SHP77 (cell line): ENCODE measurements at places on chromosomes 6 and 20.

- no peak for DNase-seq
Measured at GRCh38 chr6:11423072-11423471, 114.5 kb upstream of the TMEM170B start.

- no peak for DNase-seq
Measured at GRCh38 chr6:14930366-14930989, 315.4 kb upstream of the JARID2 start.

DNA sequence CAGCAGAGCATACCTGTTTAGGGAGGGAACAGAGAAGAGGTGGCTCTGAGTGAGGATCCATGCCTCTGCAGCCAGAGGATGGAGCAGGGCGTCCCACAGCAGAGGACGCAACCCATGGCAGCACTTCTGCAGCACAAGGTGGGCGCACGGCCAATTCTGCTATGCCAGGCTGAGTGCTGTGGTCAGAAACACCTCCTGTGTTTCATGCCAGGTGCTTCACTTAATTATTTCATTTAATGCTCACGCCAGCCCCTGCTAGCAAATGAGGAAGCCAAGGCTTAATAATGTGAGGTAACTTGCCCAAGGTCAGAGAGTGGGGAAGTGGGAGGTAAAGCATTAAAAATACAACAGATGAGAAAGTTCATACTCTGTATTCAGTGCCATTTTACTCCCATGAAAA, 68.5 kb upstream of the PTGIS start:
- no peak for DNase-seq

GRCh38 chr20:62066339-62066982, 780 bp upstream of the TAF4 start:
- DNase-seq = peak; percentile 73

DNA sequence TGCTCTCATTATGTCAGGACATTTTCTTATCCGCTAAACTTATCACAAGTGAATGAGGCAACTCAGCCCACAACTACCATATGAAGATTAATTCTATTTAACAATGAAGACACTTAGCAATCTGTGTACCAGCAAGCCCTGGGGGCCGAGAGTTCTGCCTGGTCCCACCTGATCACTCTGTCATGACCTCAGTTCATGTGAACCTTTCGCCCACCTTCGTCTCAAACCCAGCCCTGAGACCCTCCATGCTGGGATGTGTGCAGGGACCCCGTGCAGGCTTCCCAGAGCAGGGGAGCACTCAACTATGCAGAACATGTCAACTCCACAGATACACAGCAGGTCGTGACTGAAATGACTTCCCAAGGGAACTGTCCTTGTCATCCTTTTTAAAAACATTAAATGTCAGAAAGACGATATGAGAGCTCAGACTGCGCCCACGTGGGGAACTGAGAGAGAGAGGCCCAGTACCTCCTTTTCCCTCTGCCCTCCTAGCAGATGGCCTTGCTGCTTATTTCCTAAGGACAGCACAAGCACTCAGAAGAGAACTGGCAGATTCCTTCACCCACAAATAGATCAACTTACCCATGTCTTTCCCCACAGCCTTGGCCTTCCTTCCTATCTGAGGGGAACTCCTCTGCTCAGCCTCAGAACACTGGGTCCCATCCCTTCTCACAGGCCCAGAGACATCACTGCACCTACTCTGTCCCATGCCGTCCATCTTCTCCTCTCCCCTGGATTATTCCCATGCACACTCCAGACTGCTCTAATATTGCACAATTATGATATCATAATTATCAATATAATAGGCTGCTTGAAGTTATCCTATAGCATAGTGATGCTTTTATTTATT, 11.5 kb downstream of the ABHD12 start:
- no peak for DNase-seq

DNA sequence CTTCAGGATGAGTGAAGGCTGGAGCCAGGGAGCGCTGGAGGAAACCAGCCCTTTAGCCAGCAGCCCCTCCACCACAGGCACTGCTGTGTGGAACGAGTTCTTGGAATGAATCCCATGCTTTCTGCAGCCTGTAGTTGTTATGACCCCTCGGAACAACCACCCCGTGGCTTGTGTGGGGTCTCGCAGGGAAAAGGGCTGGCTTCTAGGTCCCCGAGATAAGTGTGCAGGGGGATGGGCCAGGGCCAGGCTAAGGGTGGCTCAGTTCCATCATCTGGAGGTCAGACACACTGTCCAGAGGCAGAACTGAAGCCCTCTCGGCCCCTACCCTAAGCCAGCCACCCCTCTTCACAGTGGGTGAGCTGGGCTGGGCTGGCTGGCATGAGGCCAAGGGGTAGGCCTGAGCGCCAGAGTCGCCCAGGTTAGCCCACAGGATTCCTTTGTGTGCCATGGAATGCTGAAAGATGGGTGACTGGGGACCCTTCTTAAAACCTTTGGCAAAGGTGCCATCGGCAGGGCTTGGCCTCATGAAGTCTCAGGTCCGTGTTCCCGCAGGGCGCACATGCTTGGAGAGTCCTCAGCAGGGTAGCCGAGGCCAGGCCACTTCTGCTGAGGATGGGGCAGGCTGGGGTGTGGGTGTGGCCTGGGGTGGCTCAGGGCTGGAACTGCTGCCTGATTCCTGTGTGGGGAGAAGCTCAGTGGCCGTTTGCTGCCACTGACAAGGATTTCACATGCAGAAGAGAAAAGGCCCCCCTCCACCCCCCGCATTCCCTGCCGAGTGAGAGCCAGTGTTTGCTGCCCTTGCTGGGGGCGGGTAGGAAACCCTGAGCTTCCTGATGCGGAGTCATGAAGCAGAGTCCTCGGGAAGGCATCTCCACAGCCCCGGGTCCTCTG, 24.6 kb downstream of the SPATA2 start:
- DNase-seq = no peak

DNA sequence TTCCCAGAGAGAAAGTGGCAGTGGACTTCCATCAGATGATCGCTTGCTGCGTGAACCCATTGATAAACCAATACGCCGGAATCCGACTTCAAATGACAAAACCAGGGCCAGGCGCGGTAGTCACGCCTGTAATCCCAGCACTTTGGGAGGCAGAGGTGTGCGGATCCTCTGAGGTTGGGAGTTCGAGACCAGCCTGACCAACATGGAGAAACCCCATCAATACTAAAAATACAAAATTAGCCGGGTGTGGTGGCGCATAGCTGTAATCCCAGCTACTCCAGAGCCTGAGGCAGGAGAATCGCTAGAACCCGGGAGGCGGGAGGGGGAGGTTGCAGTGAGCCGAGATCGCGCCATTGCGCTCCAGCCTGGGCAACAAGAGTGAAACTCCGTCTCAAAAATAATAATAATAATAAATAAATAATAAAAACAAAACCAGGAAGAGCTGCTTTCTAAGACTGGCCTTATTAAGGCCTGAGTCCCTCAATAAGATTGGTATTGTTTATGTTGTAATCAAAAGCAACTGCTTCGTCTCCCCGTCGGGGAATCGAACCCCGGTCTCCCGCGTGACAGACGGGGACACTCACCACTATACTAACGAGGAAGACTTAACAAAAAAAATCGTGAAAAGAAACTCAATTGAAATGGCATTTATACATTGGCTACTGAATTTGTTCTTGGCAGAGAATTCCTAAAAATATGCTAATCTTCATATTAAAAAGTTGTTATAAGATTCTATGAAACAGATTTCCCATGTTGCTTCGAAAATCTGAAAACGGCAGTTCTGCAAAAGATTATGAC, 110.2 kb upstream of the ZNF184 start:
- DNase-seq = peak; percentile 21

DNA sequence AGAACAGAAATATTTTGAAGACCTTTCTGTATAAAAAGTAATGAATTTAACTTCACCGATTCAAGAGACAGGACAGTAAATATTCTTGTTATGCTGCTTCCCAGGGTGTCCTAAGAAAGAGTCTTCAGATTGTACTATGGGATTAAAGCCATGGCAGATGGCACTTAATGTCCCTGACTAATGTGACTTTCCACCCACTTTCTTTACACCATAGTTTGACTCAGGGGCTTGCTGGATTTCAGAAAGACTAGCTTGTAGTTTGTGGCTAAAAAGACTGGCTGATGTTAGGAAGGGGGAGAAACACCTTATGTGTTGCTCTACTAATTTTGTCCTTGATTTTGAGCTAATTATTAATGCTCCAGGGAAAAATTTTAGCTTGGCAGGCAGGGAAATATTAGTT, 75.9 kb downstream of the UTRN start:
- no peak for DNase-seq

DNA sequence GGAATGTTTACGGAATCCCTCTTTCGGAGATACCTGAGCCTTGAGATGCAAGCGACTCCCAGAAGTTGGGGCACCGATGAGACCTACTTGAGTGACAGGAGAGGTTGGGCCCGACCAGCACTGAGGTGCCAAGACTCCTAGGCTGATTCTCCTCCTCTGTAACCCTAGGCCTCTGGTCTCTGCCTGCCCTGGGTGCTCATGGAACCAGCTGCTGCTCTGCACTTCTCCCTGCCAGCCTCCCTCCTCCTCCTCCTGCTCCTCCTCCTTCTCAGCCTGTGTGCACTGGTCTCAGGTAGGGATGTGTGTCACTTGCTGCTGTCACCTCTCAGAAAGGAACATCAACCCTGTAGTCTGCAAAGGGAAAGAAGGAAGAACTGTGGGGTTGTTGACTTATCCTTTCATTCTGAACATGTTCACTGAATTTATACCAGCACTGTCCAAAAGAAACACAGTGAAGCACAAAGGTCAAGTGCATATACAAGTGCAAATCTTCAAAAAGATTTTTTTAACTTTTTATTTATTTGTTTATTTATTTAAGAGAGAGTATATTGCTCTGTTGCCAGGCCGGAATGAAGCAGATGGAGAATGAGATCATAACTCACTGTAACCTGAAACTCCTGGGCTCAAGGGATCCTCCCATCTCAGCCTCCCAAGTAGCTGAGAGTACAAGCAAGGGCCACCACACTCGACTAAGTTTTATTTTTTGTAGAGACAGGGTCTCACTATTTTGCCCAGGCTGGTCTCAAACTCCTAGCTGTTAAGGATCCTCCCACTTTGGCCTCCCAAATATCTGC, 913 bp downstream of the BTN2A2 start:
- peak; percentile 34 for DNase-seq

DNA sequence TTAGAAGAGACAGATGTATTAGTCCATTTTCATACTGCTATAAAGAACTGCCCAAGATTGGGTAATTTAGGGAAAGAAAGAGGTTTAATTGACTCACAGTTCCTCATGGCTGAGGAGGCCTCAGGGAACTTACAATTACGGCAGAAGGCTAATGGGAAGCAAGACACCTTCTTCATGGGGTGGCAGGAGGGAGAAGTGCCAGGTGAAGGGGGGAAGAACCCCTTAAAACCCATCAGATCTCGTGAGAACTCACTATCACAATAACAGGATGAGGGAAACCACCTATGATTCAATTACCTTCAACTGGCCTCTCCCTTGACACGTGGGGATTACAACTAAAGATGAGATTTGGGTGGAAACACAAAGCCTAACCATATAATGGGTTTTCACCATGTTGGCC, 28.9 kb upstream of the PNRC1 start:
- no peak for DNase-seq

DNA sequence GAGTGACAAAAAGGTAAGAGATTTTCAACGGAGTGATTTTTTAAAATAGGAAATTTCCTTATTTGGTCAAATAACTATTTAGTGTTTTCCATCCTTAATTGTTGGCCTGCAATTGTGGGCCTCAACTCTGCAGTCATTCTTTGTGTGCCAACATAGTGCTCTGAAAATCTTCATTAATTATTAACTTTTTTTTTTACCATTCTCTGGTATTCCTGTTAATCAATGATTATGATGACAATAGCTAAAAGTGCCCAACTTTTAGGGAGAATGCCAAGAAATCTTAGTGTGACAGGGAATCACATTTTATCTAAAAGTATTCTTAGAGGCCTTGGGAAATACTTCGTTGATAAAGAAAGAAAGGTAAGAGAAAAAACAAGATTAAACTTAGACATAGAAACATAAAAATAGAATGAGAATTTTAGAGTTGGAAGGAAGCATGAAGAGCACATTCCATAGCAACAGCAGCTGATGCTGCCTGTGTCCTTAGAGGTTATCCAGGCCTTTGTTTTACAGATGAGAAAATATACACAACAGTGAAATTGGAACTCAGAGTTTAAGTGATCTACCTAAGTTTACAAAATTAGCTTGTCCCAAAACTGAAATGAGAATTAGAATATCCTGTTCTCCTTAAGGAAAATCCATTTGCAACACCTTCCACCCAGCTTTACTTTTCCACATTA, 1.2 kb downstream of the GPRC6A start:
- DNase-seq = no peak

- no peak for DNase-seq
Measured at GRCh38 chr20:35014537-35014936, 58.9 kb downstream of the MYH7B start.

- peak; percentile 42 for DNase-seq
Measured at GRCh38 chr20:51570739-51571459, 28.4 kb upstream of the NFATC2 start.

GRCh38 chr6:3222506-3223038, 4.9 kb downstream of the TUBB2B start:
- peak; percentile 79 for DNase-seq

DNA sequence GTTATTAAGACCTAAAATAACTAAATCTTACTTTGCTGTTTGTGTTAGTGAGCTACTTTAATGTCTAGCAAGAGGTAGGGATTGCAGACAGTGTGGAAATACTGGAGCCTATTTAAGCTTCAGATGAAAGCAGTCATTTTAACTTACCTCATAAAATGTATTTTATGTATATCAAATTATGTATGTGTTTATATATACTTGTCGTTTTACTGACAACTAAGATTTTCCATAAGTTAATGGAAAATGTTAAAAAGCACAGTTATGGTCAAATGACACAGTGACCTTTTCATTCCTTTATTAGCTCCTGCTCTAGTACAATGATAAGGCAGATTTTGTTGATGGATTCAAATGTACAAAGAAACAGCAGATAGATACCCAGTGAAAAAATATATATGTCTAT, 34.6 kb downstream of the QKI start:
- DNase-seq = no peak

- no peak for DNase-seq
Measured at GRCh38 chr6:100886076-100886475, 4.9 kb upstream of the ASCC3 start.

- DNase-seq = no peak
Measured at GRCh38 chr6:166499350-166500163, 86.9 kb downstream of the RAMACL start.

DNA sequence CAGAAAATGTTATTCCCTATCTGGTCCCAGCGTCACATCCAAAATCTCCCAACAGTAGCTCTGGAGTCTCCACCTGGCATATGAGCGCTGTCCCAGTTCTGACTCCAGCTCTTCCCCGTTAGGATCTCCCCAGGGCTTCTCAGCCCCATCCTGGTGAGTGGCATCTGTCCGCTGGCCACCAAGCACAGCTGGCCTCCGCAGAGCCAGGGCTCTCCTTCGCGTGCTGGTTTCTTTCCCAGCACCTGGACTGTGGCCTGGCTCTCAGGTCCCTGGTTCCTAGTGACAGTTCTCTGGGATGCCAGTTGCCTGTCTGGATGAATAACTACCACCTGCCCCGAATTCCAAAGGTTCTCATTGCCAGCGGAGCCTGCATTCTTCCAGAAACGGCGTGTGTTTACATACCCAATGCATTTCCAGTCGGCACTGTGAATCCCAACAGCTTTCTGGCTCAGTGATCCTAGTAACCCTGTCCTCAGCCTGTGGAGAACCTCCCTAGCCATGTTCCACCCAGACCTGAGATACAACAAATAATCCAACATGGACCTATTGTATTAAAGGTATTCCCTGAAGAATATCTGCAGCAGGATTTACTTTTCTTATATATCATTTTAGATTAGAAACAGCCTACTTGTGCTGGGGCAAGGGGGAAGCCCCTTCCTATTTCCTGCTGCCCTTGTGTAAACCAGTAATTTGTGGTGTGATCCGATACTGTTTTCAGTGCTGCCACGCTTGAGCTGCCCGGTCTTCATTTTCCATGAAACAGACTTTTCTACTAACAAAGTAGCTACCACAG, 69.9 kb upstream of the PDE10A start:
- no peak for DNase-seq
